Urinary bladder (tissue), 4 donors: ENCODE measurements at places on chromosomes 12 and 14.

DNA sequence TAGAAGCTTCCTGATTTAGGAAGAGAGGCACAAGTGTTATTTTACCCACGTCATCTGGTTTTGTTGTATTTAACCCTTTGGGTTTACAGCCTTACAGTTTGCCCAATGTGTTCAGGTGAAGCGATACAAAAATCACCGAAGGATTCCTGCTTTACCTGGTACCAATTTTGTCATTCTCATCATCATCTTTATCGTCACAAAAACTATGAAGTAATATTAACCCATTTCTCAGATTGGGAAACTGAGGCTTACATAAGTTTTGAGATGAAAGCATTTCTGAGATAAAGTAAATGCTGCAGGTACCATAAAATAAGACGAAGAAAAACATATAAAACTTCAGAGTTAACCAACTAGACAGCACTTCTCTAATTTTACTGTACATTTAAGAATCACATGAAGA is 370.6 kb upstream of the OR4E1 start:
- no peak for DNase-seq

DNA sequence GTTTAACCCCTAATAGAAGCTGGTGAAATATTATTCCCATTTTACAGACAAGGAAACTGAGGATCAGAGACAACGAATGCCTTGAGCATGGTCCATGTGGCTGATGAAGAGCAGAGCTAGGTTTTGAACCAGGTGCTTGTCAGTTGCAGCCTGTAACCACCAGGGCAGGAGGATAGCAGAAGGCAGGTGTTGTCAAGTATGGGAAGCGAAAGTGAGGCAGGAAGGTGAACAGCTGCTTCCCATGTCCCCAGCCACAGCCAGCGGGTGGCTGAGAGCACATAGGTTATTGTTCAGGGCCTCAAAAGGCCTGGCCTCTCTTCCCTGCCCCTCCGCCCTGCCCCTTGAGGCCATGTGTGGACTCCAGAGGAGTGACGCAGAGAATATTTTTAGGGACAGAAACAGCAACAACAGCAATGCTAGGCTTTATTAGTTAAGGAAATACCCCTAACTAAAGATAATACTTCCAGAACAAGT is 39.6 kb downstream of the IQSEC3 start:
- no peak for DNase-seq

GRCh38 chr12:10130042-10130441 is at the start of gene CLEC7A:
Gene CLEC7A (minus strand): TSS chr12:10130199. CDS start chr12:10130082, 117 bp downstream.
- no peak for DNase-seq

GRCh38 chr14:104900639-104901512 is 23.8 kb upstream of the PLD4 start:
- no peak for DNase-seq

- DNase-seq: no peak
These were observed 57.7 kb upstream of the DIO3 start for GRCh38 chr14:101503431-101504095.
